Esophagus mucosa (tissue), 1 donor: ENCODE measurements at places on chromosomes 7 and 10. TPM values are rescaled to one million over a fixed set of nuclear protein-coding genes. Genes with fewer than 3 reads are reported as not detected.

The NHLRC2 gene
- 18.7 TPM for total RNA-seq

The ZNF503 gene
- 18.8 TPM for total RNA-seq

The PLCE1 gene
- total RNA-seq = 0.56 TPM

The LDB1 gene
- total RNA-seq = 28.9 TPM

The TBX20 gene
- total RNA-seq = not detected

The ACSL5 gene
- 3.3 TPM for total RNA-seq

The BUD23 gene
- total RNA-seq = 39.2 TPM

The CABCOCO1 gene
- not detected for total RNA-seq

The PSPH gene
- 27.5 TPM for total RNA-seq

The MSMB gene
- 0.64 TPM for total RNA-seq

The ANKRD7 gene
- not detected for total RNA-seq

The ADIRF gene
- 46.1 TPM for total RNA-seq

The UPK3BL1 gene
- 304 TPM for total RNA-seq

The SEMA3E gene
- 0.44 TPM for total RNA-seq

The C10orf67 gene
- 0.08 TPM for total RNA-seq

The DENND10 gene
- 38.3 TPM for total RNA-seq

The PTTG1IP2 gene
- not detected for total RNA-seq

The PON2 gene
- 35.3 TPM for total RNA-seq

The MGAM2 gene
- total RNA-seq = 0.20 TPM
